ENCODE measurements at places on chromosomes 7 and 10.

DNA sequence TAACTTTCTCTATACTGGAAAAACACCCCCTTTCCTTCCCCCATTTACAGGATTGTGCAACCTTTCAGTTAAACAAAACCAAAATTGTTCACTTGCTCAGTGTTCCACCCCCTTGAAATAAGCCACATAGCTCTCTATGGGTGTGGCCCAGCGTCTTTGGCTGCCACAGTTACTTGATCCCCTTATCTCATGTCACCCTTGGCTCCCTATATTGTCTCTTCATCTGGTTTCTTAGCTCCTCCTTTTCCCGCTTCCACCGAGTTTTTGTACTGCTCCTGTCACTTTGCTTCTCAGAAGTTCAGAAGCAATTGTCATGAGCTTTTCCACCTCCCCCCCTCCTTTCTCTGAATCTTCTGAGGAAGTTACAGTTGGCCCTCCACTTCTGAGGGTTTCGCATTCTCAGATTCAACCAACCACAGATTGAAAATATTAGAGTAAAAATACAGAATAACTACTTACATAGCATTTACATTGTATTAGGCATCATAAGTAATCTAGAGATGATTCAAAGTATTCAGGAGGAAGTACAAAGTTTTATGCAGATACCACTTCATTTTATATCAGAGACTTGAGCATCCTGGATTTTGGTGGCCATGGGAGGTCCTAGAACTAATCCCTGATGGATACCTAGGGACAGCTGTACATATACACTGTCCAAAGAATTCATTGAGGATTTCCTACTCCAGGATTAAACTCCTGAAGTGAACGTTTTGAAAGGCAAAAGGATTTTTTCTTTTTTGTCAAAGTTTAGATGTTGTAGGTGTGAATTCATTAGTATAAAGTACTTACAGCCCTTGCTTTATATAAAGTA is 60.4 kb downstream of the ADD3 start:
- DNase-seq, result no peak

- no peak for DNase-seq
These were observed 28.3 kb upstream of the SVOPL start for GRCh38 chr7:138729444-138729843.

DNA sequence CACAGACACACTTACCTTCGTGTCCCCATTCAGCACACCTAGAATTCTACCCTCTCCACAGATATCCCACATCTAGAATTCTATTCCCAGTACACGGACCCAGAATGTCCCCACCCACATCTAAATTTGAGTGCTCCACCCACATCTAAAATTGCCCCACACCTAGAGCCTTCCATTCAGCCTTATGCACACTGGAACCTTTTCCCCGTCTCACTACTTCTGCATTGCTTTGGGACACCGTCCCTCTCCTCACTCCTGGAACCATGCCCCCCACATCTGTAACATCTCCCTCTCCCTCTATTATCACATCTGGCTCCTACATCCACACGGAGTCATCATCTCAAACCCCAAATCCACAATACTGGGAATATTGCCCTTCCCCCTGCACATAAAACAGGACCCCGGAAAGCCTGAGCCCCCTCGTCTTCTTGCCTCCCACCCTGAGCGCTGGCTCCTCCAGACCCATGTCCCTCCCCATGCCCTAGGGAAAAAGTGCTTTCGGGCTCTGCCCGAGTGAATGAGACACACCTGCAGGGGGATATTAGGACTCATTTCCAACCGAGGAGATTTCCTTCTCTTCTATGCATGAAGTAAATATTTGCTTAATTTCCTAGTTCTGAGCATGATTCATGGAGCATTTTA is 125.8 kb upstream of the UNC5B start:
- peak; percentile 4 for DNase-seq

DNA sequence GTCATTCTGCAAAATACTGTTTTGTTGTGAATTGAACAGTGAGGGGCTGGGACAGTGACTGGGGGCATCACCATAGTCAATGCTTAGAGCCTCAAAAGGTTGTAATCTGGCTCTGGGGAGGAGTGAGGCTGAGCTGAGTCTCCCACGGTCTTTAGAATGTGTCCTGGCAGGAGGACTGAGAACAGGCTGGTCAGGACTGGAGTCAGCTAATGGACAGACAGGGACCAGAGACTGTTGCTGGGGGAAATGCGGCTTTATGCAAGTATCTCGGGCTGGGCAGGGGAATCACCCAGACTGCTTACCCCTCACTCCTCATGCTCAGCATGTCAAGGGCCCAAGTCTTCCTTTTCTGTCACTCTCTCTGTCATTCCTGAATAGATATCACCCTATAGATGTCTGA is 346.5 kb downstream of the TYW1 start:
- DNase-seq, result no peak

DNA sequence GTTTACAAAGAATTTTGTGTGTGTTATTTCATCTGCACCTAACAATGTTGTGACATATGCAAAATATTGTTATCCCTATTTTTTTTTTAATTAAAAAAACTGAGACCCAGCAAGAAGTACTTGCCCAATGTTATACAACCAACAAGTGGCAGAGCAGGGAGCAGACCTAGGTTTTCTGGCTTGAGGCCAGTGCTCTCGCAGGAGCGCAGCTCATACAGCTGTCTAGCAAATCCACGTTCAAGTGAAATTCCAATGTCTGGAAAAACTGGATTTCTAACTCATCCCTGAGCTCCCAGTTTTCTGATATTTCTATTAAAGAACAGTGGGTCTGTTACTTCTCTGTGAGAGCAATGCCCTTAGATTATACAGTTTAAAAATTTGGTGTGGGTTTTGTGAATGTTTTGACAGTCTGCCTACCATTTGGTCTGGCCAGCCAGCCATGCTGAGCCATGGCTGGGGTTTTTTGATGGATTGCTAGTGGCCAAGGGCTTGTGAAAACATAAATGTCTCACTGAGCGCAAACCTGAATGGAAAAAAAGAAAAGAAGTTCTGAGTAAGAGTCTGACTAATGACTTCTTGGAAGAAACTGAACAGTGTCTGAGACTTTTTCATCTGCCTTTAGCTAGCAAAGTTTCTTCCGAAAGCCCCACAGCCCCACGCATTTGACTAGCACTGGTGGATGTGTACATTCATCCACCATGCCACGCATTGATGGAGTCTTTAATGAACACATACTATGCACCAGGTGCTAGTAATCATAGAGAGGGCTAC is 15.4 kb upstream of the PRF1 start:
- no peak for DNase-seq

DNA sequence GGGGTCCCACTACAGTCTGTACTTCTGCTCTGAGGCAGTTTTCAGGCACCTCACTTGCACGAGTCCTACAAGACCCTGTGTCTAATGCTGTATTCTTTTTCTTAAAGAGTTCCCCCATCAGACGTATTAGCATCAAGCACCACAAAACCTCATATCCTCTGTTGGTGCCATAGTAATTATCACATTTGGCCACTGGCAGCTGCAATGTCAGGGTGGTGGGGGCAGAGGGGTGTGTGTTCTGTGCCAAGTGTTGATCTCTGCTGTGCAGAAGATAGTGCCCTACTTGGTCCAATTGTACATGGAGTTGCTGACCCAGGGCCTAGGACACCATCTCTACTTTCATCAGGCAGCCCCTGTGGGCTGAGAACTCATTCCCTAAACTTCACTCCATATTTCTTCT is 20.0 kb upstream of the JAZF1 start:
- DNase-seq, result no peak

GRCh38 chr10:46053534-46054434 is 7.7 kb upstream of the MSMB start:
- DNase-seq, result no peak

DNA sequence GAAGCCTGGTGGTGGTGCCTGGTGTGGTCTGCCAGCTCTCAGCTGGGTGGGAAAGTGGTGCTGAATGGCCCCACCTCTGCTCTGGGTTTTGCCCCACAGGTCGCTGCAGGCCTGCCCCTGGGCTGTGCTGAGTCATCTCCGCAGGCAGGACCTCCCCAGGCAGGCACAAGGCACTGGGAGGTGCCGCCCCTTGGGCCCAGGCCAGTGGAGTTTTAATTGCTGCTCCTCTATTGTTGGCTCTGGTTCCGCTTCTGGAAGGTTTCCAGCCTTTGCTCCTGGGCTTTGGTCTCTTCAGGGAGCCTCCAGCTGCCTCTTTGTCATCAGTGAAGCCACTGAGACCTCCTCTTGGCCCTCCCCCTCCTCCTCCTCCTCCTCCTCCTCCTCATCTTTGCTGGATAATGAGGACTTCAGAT is 180.3 kb upstream of the GRB10 start:
- DNase-seq, result no peak

- DNase-seq, result no peak
These were observed 234.7 kb upstream of the TCERG1L start for GRCh38 chr10:131546086-131546810.

DNA sequence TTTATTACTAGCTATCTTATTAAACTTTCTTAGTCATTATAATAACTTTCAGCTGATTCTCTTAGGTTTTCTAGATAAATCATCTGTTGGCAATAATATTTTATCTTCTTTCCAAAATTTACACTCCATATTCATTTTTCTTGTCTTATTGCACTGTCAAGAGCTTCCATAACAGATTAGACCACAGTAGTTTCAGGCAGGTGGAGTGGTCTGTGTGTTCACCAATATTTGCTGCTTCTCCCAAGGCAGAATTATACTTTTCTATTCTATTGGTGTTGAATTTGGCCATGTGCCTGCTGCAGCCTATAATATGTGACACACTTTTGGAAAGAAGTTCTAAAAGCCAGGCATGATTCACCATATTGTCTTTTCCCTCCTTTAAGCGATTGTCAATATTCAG is 422.8 kb downstream of the GATA3 start:
- no peak for DNase-seq

DNA sequence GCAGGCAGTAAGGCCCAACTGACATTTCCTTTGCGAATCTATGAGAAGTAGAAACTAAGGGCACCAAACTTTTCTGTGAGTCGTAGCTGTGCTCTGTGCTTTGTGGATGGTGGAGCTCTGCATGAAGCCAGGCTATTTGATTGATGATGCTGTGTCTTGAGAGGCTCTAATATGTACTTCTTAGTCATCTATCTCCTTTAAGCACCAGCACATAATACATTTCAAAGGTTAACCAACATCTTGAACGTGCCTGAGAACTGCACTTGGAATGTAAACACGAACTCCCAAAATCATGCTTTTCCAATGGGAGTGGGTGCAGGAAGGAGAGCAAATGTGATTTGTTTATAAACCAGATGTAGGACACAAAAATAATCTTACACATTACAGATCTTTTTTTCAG is 411.6 kb downstream of the PARD3 start:
- no peak for DNase-seq

DNA sequence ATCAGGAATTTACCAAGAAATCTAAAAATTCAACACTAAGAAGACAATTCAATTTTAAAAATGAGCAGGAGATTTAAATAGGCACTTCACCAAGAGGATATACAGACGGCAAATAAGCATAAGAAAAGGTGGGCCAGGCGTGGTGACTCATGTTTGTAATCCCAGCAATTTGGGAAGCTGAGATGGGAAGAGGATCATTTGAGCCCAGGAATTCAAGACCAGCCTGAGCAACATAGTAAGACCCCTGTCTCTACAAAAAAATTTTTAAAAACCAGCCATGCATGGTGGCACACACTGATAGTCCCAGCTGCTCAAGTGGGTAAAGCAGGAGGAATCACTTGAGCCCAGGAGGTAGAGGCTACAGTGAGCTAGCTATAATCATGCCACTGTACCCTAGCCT is 3.5 kb upstream of the AKR1D1 start:
- DNase-seq, result no peak

DNA sequence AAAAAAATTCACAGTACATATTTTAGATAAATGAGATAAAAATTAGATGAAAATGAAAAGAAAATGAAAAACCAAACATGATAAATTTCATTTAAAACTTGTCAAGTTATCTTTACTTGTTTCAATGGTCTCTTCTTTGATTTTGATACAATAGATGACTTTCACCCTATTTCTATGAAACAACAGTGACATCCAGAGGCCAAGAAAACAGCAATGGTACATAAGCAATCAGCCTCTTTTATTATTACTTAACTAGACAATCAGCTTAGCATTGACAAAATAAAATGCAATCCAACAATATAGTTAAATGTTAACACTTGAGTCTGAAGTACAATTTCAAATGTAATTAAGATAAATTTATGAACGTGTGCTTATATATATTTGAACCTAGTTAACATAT is 74.8 kb upstream of the GPR37 start:
- DNase-seq, result no peak

DNA sequence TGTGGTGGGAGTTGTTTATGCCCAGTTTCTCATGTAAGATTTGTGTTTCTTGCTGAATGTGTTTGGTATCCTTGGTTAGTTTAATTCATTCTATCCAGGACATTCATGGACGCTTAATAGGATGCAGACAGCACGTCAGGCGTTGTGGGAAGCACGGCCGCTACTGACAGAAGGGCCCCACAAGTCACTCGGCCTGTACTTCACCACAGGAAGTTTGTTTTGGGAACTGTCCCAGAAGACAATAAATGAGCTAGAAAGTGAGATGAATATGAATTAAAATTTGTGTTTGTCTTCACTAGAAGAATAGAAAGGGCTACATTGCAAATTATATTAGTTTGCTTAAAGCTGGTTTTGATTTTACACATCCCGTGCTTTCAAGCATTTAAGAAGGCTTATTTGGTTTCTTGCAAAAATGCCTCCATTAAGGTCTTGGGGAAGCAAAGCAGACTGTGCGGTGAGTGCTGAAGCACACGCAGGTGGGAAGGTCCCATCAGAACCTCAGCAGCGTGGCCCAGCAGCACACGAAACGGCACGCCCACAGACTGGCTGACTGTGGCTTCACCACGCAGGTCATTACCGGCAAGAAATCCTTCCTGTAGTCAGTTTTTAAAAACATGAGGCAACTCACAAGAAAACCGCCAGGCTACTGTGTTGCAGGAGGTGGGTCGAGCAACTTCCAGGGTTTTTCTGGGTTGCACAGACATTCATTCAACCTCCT is 74.1 kb downstream of the VIPR2 start:
- DNase-seq, result peak; percentile 60

GRCh38 chr7:48587475-48587874 is 336.9 kb upstream of the CDC14C start:
- DNase-seq, result no peak

DNA sequence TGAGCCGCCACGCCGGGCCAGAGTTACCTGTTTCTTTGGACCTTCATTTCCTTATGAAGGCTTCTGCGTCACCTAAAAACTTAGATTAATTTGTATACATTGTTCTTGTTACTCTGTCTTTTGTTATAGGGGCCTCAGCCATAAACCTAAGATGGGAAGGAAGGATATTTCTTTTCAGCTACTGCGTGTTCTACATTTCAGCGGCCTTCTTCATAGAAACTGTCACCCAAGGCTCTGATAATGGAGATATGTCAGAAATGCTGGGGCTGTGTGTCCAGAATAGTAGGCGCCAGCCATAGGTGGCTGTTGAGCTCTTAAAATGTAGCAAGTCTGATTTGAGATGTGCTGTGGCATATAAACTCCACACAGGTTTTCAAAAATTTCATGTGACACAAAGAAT is 52.9 kb downstream of the HK1 start:
- DNase-seq, result no peak

GRCh38 chr7:158073845-158074840 is 513.5 kb downstream of the PTPRN2 start:
- no peak for DNase-seq

- peak; percentile 75 for DNase-seq
These were observed 29.8 kb upstream of the PURB start for GRCh38 chr7:44914992-44915607.

GRCh38 chr7:98051118-98051744 is 55.4 kb upstream of the LMTK2 start:
- peak; percentile 79 for DNase-seq

GRCh38 chr10:71367271-71367670 is 29.4 kb upstream of the CDH23 start:
- no peak for DNase-seq
